ENCODE measurements at places on chromosomes 16 and 17.

- no peak for DNase-seq
Measured at GRCh38 chr16:47359478-47359877, 101.4 kb downstream of the ITFG1 start.

- DNase-seq, result no peak
Measured at GRCh38 chr17:31561469-31562375, 170.2 kb downstream of the RAB11FIP4 start.

DNA sequence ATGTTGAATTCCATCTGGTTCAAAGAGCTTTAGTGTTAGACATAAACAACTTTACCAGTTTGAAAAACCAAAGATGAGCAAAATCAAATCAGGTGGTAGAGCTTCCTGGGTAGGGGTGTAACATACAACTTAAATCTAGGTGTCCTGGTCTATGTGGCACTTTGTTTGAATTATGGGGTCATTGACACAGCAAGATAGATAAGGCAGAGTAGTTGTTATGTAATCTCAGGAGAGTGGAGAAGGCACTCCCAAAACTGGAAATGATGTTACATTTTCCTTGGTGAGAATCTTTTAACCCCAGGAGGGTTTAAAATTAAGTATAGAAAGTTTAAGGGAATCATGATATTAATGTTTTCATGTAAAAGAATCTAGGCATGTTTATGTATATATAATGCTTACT, 31.9 kb downstream of the CCDC42 start:
- no peak for DNase-seq

DNA sequence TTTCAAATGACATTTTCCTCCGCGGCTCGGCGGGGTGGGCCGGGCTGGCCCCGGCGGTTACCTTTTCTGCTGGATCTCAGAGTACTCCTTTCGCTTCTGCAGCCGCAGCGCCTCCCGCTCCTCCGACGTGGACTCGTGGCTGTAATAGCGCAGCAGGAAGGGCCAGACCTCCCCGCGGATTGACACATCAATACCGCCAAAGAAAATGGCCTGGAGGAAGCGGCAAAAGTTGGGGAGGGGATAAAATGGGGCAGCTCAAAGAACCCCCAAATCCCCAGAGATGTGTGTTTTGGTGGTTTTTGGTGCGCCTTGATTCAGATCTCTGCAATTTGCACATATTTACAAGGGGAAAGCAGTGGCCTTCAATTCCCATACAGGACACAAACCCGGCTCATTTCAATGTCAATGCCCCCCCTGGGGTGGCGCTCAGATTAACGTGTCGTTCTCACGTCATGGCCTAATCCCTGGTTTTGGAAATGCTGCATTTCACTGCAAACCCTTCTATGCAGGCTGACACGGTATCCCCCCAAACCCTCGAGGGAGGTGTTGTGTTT, 85.9 kb downstream of the TBC1D16 start:
- DNase-seq, result peak; percentile 20

DNA sequence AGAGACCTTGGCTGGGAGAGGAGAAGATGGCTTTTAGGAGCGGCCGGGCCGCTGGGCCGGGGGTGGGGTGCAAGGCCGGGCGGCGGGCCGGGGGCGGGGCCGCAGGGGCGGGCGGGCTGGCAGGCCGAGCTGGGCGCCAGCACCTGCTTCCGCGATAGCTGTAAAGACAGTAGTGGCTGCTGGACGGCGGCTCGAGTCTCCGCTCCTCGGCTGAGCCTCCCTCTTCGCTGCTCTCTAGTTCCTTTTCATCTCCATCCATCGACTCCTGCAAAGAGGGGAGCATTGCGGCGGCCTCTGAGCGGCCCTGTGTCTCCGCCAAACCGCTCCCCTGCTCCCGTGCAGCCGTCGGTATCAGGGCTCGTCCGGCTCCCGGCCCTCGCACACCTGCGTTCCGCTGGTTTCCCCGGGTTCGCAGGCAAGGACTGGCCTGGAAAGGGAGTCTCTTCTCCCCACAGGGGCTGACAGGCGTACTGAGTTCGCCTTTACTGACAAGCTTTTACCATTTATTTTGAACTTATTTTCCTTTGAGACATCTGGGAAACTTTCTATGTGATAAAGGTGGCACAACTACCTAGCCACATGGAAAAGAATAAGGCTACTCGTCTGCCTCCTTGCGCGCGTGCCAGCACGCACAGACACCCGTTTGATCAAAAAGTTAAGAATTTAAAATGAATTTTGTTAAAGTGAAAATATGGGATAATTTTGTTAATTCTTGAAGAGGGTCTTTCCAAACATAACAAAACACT, at the start of gene C17orf75:
Gene C17orf75 (minus strand): TSS at position 317 of the 746 bp plus-strand sequence. CDS start 34 bp downstream, at position 283.
- DNase-seq, result peak; percentile 89

- DNase-seq, result peak; percentile 34
Measured at GRCh38 chr17:16925461-16926060, 46.4 kb downstream of the TNFRSF13B start.

- no peak for DNase-seq
Measured at GRCh38 chr16:1830213-1830612, 3.2 kb downstream of the FAHD1 start.

DNA sequence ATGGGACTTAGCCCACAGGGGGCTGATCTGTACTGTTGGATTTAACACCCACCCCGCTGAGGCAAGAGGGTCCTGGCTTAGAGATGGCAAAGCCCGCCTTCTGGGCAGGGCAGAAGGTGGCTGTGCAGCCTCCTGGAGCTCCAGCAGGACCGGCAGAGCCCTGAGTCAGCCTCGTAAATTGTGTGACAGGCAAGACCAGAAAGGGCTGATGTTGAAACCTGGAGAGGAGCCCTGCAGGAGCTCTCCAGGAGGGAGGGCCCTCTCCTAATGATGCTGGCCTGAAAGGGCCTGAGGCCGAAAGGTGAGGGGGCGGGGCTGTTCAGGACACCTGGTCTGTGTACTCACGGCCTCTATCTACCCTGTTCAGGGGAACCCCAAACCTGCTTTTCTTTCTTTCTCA, 22.5 kb upstream of the MYO15B start:
- no peak for DNase-seq

GRCh38 chr17:59513934-59514841, 51.2 kb upstream of the DHX40 start:
- DNase-seq, result peak; percentile 65

DNA sequence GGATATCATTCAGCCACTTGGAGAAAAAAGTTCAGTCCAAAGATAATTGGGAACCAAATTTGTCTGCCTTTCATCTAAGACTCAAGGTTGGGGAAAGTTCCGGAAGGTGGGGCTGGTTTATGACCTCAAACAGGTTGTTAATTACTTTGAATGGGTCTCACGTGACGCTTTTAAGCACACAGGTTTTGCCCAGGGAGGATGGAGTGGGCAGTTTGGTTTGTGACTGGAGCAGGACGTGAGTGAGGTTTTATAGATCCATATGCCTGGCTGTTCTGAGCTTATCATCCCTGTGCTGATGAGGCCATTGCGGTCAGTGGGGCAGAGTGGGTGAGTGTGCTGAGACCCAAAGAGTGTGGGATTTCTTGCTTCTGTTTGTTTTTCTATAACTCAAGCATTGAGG, 38.7 kb upstream of the GPRC5B start:
- no peak for DNase-seq

GRCh38 chr16:87263418-87264052, 53.7 kb downstream of the C16orf95 start:
- DNase-seq, result no peak

DNA sequence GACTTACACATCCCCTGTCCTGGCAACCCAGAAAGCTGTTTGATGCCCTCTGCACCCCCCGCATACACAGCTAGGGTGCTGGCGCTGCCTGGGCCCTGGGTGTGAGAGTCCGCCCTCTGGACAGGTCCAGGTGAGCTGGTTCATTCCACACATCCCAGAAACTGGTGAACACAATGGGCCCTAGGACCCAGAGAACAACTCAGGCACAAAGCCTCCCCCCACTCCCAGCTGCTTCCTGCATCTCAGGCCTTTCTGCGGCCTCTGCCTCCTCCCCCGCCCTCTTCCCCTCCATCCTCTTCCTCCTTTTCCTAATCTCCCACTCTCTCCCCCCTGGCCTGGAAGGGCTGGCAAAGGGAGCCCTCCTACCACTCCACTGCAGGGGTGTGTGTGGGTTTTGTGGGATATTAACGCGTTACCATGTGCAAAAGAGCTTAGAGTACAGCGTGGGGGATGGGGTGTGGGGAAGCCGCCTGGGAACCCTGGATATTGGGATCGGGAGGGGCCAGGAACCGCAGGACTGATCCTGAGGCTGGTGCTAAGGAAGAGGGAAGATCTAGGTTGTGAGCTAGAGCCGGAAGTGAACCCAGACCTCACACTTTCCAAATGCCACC, 1.6 kb upstream of the PPP1R9B start:
- DNase-seq, result peak; percentile 93

GRCh38 chr16:87830673-87831420, 38.5 kb downstream of the SLC7A5 start:
- no peak for DNase-seq

DNA sequence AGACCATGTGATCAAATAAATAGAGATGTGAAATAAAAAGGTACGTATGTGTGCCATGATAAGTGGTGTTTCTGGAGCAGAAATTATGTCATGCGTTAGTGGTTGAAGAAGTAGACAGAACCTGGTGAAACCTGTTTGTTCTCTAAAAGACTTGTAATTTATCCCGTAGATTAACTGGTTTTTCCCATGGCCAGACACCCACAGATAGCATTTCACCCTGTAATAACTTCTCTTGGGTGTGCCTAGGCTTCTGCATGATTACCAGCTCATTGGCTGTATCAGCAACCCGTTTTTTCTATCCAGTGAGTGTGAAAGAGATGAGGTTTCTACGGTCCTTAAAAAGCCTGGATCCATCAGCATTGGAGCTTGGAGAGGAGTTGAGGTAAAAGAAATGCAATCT, 471.3 kb downstream of the NPIPA7 start:
- no peak for DNase-seq

DNA sequence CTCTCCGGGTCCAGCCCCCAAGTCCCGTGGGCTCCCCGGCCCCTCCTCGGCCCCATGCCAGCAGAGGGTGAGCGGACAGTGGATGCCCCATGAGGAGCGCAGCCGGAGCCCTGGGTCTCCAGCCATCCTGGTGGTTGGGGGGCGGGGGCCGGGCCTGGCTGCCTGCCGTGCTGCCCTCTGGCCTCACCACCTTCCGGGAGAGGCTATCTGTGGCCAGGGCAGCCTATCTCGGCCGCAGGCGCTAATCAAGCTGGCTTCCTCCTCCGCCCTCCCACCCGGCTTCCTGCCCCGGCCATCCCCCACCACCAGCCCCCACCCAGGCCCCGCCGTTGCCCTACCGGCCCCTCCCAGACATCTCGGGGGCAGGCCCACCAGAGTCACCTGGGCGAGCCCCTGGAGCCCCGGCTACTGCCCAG, 46.8 kb downstream of the ZFPM1 start:
- no peak for DNase-seq

DNA sequence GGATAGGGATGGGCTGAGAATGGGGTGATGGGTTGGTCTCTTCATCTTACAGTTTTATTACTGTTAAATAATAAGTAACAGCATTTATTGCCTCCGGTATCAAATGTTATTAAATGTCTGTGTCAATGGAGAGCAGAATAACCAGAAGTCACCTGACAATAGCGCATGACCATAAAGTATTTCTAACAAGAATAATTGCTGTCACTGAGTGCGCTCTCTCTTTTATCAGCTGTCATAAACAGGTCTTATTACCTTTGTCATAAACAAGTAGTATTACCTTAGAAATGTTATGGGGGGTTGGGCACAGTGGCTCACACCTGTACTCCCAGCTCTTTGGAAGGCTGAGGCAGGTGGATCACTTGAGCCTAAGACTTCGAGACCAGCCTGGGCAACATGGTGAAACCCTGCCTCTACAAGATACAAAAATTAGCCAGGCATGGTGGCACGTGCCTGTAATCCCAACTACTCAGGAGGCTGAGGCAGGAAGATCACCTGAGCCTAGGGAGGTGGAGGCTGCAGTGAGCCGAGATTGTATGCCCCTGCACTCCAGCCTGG, 120.6 kb downstream of the MAP2K6 start:
- no peak for DNase-seq

DNA sequence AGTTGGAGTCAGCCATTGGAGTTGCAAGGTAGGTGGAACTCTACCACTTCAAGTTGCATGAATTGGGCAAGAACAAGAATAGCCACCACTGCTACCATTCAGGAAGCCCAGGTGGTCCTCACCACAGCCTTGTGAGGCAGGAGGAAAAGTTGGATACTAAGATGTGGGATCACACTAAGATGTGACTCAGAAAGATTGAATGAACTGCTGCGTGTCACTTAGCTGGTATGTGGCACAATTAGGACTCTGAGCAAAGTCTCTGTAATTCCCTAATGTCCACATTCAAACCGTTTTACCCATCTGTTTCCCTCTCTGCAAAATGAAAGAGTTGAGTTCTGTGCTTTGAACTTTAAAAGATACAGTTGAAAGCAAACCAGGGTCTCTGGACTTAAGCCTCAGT, 44.7 kb upstream of the HS3ST3A1 start:
- DNase-seq, result no peak

DNA sequence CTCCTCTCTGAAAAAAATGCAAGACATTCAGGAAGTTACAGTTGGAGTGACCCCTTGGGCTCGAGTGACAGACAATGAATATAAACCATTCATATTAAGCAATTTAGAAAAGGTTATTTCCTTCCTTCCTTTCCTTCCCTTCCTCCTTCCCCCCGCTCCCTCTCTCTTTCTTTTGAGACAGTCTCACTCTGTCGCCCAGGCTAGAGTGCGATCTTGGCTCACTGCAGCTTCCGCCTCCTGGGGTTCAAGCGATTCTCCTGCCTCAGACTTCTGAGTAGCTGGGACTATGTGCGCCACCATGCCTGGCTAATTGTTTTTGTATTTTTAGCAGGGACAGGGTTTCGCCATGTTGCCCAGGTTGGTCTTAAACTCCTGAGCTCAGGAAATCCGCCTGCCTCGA, 13.2 kb downstream of the PSMD12 start:
- no peak for DNase-seq

- DNase-seq, result no peak
Measured at GRCh38 chr16:74279266-74279665, 17.3 kb upstream of the PSMD7 start.

GRCh38 chr17:5526821-5527598, 40.6 kb downstream of the MIS12 start:
- peak; percentile 50 for DNase-seq

GRCh38 chr17:28563475-28563874, 7.8 kb downstream of the PIGS start:
- no peak for DNase-seq

- no peak for DNase-seq
Measured at GRCh38 chr17:77631307-77631706, 327.2 kb upstream of the TNRC6C start.

GRCh38 chr16:70608521-70608920, 37.8 kb upstream of the IL34 start:
- no peak for DNase-seq

DNA sequence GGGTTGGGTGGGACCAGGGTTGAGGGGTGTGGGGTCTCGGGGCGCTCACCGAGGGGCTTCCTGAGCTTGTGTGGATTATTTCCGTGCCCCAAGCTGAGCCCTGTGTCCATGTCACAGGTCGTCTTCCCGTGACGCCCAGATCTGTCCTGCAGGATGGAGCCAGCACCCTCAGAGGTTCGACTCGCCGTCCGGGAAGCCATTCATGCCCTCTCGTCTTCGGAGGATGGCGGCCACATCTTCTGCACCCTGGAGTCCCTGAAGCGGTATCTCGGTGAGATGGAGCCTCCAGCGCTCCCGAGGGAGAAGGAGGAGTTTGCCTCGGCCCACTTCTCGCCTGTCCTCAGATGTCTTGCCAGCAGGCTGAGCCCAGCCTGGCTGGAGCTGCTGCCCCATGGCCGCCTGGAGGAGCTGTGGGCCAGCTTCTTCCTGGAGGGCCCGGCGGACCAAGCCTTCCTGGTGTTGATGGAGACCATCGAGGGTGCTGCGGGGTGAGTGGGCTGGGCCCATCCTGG, 1.0 kb downstream of the TELO2 start:
- DNase-seq, result no peak
